ENCODE measurements at places on chromosomes 5 and 9. TPM values are rescaled to one million over a fixed set of nuclear protein-coding genes. Genes with fewer than 3 reads are reported as not detected.

DNA sequence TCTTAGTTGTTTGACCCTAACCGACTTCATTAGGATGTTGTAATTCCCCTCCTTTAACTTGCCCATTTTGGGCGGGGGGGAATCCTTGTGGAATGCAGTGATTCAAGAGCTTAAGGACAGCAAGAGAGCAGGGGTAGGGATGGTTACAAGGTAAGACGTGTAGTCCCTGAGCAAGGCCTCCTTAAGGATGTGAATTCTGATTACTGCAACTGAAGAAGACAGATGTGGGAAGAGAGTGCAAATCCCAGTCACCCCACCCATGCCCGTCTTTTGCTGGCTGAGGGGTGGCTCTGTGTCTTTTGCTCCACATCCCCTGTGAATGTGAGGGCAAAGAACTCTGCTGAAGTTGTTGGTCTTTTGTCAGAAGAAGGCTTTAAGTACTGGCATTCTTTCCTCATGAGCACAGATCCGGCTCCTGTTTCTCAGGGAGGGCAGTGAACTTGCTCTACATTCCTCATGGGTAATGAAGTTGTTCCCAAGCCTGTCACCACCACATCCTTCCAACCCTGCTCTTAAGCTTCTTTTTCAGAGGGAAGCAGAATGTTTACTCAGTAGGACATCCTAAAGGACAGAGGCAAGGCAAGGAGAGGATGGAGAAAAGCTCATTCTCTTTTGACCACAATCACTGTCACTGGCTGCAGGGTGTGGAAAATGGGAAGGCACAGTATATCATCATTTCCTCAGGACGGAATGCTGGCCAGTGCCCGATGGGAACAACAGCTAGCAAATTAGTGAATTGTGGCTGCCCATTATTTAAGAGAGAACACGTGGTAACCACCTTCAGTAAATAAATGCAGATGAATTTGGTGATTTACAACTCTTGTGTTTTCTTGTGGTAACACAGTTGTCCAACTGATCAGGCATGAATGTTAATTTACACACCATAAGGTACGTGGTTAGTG, 61.5 kb downstream of the RAI14 start:
- no peaks in the 10 kb centered on the region for H3K36me3 ChIP-seq
- H3K4me3 ChIP-seq, result no peak overlapping the region
- no peak for DNase-seq
- H3K27ac ChIP-seq, result peak overlapping the region; percentile 63
- no peaks in the 10 kb centered on the region for H3K27me3 ChIP-seq

DNA sequence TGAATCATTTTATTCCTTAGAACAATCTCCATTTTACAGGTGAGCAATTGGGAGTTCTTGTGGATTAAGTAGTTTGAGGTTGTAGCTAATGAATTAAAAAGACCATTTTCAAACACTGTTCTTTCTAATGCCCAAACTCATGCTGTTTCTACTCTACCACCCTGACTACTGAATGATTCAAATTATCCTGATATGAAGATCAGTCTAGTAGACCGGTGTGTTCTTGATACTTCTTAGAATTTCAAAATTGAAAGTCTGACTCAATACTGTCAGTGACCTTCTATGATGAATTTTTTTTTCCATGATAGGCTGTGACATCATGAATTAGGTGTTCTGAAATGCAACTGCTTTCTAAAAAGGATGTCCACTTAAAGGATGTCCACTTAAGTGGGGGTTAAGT, 515.5 kb downstream of the DMAC1 start:
- no peak overlapping the region for H3K4me3 ChIP-seq
- H3K27ac ChIP-seq, result no peak overlapping the region
- no peak for DNase-seq

DNA sequence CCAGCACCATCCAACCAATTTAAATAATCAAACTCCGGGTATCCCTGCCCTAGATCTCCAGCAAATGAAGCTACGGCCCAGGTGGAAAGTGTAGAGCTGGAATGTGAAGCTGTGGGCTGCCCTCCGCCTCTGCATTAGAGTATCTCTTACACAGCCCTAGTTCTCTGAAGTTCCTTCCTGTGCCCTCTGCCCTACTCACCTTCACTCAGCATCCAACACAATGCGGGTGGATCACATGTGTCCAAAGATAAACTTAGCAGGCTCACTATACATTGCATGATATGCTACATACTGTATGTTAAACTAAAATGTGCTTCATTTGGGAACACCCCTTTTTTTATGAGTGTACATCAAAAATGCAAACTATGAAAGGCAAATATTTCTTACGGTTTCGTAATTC, 70.0 kb upstream of the RAD23B start:
- no peak overlapping the region for H3K4me3 ChIP-seq
- no peaks in the 10 kb centered on the region for H3K27me3 ChIP-seq
- no peak overlapping the region for H3K27ac ChIP-seq

DNA sequence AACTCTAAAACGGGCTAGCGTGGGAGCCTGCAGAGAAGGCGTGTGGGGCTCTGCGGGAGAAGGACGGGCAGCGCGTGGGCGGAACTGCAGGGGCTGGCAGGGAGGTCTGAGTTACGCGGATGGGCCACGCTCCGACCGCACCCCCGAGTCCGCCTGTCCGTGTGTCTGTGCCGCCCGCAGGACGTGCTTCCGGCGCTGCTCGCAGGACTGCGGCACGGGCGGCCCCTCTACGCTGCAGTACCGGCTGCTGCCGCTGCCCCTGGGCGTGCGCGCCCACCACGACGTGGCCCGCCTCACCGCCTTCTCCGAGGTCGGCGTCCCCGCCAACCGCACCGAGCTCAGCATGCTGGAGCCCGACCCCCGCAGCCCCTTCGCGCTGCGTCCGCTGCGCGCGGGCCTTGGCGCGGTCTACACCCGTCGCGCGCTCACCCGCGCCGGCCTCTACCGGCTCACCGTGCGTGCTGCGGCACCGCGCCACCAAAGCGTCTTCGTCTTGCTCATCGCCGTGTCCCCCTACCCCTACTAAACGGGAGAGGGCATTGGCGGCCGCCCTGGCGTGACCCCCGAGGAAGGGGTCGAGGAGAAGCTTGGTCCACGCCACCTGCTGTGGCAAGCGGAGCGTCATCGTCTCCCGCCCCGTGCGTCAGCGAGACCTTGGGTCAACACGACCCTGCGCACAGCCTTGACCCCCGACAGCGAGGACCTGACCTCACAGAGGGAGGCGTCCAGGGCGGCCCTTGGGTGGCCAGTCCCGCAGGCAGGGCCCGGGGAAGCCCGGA, 11.4 kb upstream of the ASS1 start:
- peak; percentile 44 for DNase-seq
- H3K36me3 ChIP-seq, result no peaks in the 10 kb centered on the region
- H3K4me3 ChIP-seq, result peak overlapping the region; percentile 63
- H3K4me1 ChIP-seq, result peaks cover 12% of the 10 kb centered on the region
- no peak overlapping the region for H3K27ac ChIP-seq

- peak overlapping the region; percentile 96 for H3K27ac ChIP-seq
- H3K4me1 ChIP-seq, result peaks cover 67% of the 10 kb centered on the region
- H3K36me3 ChIP-seq, result no peaks in the 10 kb centered on the region
These were observed 18.2 kb upstream of the WDR38 start for GRCh38 chr9:124835026-124835557.

The EQTN gene
- not detected for total RNA-seq

The SIL1 gene
- total RNA-seq, result 39.3 TPM

The HRCT1 gene
- total RNA-seq, result 6.2 TPM

The ECM2 gene
- 7.2 TPM for total RNA-seq

DNA sequence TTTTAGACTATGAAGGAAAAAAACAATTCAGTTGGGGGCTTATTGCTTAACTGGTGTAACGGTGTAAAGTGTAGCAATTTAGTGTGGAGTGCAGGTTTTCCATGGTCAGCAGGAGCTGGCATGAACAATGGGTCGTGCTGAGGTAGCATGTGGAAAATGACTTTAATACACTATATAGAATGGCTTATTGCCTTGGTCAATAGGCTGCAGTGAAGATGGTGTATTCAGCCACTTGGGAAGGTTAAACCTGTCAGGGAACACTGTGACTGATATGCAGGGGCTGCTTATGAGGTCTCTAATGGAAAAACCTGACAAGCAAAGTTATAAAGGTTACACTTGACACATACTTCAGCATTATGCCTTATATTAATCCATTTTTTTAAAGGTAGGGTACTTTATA, 764.7 kb upstream of the ARRDC3 start:
- no peak overlapping the region for H3K27ac ChIP-seq
- no peaks in the 10 kb centered on the region for H3K27me3 ChIP-seq
- no peak for DNase-seq
- no peaks in the 10 kb centered on the region for H3K36me3 ChIP-seq

DNA sequence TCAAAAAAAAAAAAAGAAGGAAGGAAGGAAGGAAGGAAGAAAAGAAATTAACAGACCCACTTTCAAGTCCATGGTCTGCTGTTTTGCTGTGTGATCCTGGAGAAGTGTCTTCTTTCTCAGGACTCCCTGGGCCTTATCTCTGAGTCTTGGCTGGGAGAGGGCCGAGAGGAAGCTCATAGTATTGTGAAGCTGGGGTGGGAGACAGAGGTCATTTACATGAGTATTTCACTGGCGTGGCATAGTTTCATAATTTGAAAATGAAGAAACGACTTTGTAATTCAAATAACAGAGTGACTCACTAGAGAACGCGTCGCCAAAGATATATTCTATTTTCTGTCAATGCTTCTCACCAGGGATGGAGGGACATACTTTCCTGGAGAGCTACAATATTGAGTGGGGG, 2.4 kb upstream of the C9orf50 start:
- peaks cover 26% of the 10 kb centered on the region for H3K27me3 ChIP-seq
- no peak overlapping the region for H3K4me3 ChIP-seq
- DNase-seq, result no peak
- H3K27ac ChIP-seq, result no peak overlapping the region
- no peaks in the 10 kb centered on the region for H3K36me3 ChIP-seq
- H3K4me1 ChIP-seq, result peaks cover 45% of the 10 kb centered on the region

- peak overlapping the region; percentile 38 for H3K27ac ChIP-seq
- H3K4me3 ChIP-seq, result no peak overlapping the region
- H3K27me3 ChIP-seq, result no peaks in the 10 kb centered on the region
- H3K4me1 ChIP-seq, result peaks cover 93% of the 10 kb centered on the region
- no peak for DNase-seq
These were observed 16.8 kb downstream of the MACROH2A1 start for GRCh38 chr5:135382106-135382790.

DNA sequence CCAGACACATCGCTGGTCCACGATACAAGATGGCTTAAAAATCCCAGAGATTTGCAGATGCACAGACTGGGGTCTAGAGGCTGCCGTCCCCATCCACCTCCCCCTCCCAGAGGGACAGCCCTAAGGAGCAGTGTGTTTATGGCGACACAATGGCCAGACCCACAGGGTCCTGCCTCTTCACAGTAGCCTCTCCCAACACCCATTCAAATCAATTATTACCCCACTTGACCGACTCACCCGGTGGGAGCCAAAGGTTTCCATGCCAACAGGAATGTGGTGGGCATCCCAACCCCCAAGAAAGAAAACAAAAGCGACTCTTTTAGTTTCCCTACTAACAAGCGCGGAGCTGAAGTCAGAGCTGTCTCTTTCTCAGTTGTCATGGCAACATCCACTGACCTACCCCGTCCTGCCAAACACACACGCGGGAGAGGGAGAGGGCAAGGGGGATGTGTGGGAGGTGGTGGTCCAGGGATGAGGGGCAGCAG, 209.0 kb downstream of the TTLL11 start:
- peaks cover 5% of the 10 kb centered on the region for H3K4me1 ChIP-seq
- no peaks in the 10 kb centered on the region for H3K36me3 ChIP-seq
- no peak for DNase-seq
- H3K27me3 ChIP-seq, result no peaks in the 10 kb centered on the region

GRCh38 chr5:151020304-151021110, at the start of gene GPX3:
Gene GPX3, plus strand, starts transcription at chr5:151020591. Its CDS starts 64 bp downstream, at chr5:151020655.
- peak within 1 kb of the TSS; percentile 97 for H3K4me3 ChIP-seq
- peaks cover 73% of the 10 kb centered on the region for H3K4me1 ChIP-seq
- H3K36me3 ChIP-seq, result peaks cover 14% of the 10 kb centered on the region
- peak within 1 kb of the TSS; percentile 97 for H3K27ac ChIP-seq

- no peaks in the 10 kb centered on the region for H3K27me3 ChIP-seq
- H3K27ac ChIP-seq, result no peak overlapping the region
- peaks cover 84% of the 10 kb centered on the region for H3K36me3 ChIP-seq
- no peaks in the 10 kb centered on the region for H3K4me1 ChIP-seq
These were observed 19.8 kb downstream of the C5orf22 start for GRCh38 chr5:31551878-31552277.

The CD74 gene
- 251 TPM for total RNA-seq

GRCh38 chr5:65811885-65812284, 89.9 kb downstream of the NLN start:
- H3K4me3 ChIP-seq, result no peak overlapping the region
- DNase-seq, result no peak
- no peak overlapping the region for H3K27ac ChIP-seq
- peaks cover 11% of the 10 kb centered on the region for H3K4me1 ChIP-seq

- no peak for DNase-seq
- H3K36me3 ChIP-seq, result no peaks in the 10 kb centered on the region
- no peak overlapping the region for H3K27ac ChIP-seq
- no peaks in the 10 kb centered on the region for H3K4me1 ChIP-seq
- no peak overlapping the region for H3K4me3 ChIP-seq
These were observed 378.8 kb upstream of the TUSC1 start for GRCh38 chr9:26057050-26057449.

- no peak overlapping the region for H3K27ac ChIP-seq
- DNase-seq, result no peak
- no peaks in the 10 kb centered on the region for H3K36me3 ChIP-seq
- H3K4me3 ChIP-seq, result no peak overlapping the region
- peaks cover 48% of the 10 kb centered on the region for H3K27me3 ChIP-seq
These were observed 151.8 kb upstream of the MSX2 start for GRCh38 chr5:174572591-174572990.

The NR5A1 gene
- total RNA-seq, result not detected

Measured in left ventricle myocardium inferior (tissue), 1 donor.